Activated CD4-positive, alpha-beta T cell treated with anti-CD3 and anti-CD28 coated beads, Interleukin-2, amount 50 U/mL, for 4 hours (primary cell): ENCODE measurements at places on chromosomes 6 and 20.

DNA sequence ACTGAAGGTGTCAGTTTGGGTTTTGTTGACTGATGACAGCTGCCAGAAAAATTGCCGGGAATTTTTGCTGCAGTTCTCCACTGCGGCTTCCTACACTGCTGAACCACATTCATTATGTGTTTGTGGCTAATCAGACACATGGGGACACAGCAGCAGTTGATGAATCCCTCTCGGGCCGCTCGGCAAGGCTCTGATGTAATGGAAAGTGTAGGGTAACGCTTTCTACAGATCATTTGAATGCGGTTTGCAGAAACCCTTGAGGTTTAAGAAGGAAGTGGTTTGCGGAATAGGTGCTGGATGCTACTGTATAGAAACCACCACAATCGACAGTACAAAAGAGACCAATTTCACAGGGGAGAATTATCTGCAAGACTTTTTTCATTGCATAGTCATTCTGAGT lies 138.7 kb upstream of the SASH1 start:
- DNase-seq: peak; percentile 27

GRCh38 chr6:149586149-149586548 lies 20.0 kb downstream of the GINM1 start:
- no peak for DNase-seq

- DNase-seq: no peak
These were observed 4.7 kb upstream of the CENPW start for GRCh38 chr6:126335210-126335609.

GRCh38 chr20:40896814-40897700 lies 131.6 kb upstream of the TOP1 start:
- DNase-seq: no peak

DNA sequence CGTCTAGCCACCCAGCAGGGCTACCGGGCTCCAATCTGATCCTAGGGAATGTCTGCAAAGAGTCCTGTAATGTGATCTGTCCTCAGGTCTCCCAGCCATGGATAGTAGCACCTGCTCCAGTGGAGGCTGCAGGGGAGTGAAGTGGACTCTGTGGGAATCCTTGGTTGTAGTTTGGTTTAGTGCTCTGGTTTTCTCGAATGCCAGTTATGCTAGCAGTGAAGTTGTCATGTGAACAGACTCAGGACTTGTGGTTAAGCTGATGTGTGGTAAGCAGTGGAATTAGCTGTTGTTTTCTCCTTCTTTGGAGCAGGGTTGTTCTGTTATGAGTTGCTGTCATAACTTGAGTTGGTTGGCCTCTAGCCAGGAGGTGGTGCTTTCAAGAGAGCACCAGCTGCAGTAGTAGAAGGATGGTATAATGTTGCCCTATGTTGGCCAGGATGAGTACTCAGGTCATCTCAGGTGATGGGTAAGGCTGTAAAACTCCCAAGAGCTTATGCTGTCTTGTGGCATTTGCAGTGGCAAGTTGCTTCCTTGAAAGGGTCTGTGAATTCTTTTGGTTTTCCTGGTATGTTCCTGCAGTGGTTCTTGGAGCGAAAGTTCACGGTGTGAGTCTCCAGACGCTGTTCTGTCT lies 390.2 kb downstream of the UTRN start:
- DNase-seq: no peak

- no peak for DNase-seq
These were observed 43.1 kb upstream of the ZNF831 start for GRCh38 chr20:59120491-59120890.
